ENCODE measurements at places on chromosomes 12 and 14. TPM values are rescaled to one million over a fixed set of nuclear protein-coding genes. Genes with fewer than 3 reads are reported as not detected.

GRCh38 chr12:122984612-122985337 is 4.3 kb downstream of the ARL6IP4 start:
- DNase-seq, result peak; percentile 22

- DNase-seq, result no peak
These were observed 433.8 kb downstream of the FUT8 start for GRCh38 chr14:65846196-65846868.

- no peak for DNase-seq
These were observed 150.9 kb upstream of the FRMD6 start for GRCh38 chr14:51500776-51501175.

GRCh38 chr14:65038966-65039365 is 52.3 kb downstream of the FNTB start:
- DNase-seq, result no peak

- no peak for DNase-seq
These were observed 85.5 kb downstream of the TESC start for GRCh38 chr12:117013726-117014125.

- DNase-seq, result no peak
These were observed 9.2 kb downstream of the HIF1A start for GRCh38 chr14:61704554-61704953.

DNA sequence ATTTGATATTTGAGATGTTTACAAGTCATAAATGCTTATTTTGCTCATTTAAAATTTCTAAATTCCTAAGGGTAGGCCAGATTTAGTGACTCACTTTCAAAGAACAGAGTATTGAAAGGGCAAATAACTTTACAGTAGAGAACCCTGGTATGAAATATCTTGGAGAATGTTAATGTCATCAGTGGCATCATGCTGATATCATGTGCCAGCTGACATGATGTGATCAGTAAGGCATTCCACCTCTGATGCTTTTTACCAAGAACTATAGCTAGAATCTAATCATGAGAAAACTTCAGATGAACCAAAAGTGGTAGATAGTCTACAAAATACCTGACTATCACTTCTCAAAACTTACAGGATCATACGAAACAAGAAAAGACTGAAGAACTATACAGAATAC is 2.9 kb upstream of the FLRT2 start:
- DNase-seq, result peak; percentile 70

- peak; percentile 37 for DNase-seq
These were observed 212.8 kb upstream of the BMP4 start for GRCh38 chr14:54169254-54169924.

GRCh38 chr12:79690638-79691510 is at the start of gene PAWR:
PAWR (minus strand) TSS chr12:79690964; CDS start chr12:79690244, 720 bp downstream.
- peak; percentile 85 for DNase-seq

DNA sequence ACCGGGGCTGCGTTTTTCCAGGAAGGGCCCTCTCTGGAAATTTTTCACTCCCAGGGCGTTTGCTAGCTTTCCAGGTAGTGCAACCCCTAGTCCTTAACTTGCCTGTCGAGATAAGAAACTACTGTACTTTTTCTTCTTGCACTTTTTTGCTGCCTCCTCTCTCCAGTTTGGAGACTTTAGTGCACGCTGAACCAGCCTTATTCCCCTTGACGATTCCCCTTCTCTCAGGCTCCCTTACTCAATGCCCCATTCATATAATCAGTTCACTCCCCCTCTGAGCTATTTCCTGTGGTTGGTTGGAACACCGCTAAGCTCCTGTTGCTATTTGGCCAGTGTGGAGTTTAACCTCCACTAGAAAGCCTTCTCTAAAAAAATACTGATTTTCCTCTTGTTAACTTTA is 682 bp downstream of the CREBL2 start:
- peak; percentile 71 for DNase-seq

DNA sequence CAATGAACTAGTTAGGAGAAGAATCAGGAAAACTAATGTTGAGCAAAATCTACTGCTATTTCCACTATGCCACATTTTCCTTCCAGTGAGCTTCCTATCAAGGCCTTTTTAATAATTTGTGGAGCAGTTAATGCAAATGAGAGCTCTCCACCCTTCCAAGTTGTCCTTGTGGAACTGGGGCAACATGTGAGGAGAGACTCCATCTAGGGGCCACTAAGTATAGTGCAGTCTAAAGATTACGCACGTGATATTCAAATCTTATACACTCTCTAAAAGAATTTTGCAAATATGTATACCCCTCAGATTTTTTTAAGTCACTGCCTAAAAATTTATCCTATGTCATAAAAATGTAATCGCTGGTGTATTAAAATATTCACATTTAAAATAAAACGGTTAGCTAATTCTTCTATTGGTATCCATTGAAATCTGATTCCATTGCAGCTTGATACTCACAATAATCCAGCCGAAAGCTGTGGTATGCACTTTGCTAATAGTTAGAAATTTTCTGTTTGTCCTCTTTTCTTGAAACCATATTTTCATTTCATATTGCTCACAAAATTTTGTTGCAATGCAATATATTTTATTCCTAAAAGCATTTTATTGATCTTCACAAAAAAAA is 100.1 kb downstream of the PAH start:
- DNase-seq, result peak; percentile 11

GRCh38 chr14:76236172-76237130 is 84.7 kb downstream of the GPATCH2L start:
- peak; percentile 5 for DNase-seq

- peak; percentile 41 for DNase-seq
These were observed 318.2 kb downstream of the NUAK1 start for GRCh38 chr12:105820429-105821125.

DNA sequence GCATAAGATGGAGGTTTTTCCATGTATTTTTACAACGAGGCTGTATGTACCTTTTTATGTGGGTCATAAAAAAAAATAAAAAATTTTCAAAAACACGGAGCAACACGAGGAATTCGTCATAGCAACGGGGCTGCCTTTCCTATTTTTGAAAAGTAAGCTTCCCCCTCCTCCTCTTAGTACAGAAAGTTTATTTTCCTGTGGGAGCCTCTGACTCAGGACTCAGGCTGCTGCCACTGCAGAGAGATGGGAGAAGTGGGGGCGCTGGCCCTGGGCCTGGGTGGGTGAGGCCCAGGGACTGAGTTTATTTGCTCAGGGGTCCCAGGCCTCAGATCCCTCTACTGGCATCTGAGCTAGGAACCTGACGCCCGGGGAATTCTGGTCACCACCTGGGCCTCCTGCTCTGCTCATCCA is 10.2 kb upstream of the CMKLR1 start:
- DNase-seq, result no peak

GRCh38 chr14:76531085-76531484 is 155.1 kb downstream of the ESRRB start:
- DNase-seq, result no peak

GRCh38 chr12:98924-99352 is 32.4 kb downstream of the IQSEC3 start:
- no peak for DNase-seq

- no peak for DNase-seq
These were observed at the start of gene DDN for GRCh38 chr12:48999371-49000131. DDN (minus strand) TSS chr12:48999375; CDS start chr12:48999287, 88 bp downstream.

DNA sequence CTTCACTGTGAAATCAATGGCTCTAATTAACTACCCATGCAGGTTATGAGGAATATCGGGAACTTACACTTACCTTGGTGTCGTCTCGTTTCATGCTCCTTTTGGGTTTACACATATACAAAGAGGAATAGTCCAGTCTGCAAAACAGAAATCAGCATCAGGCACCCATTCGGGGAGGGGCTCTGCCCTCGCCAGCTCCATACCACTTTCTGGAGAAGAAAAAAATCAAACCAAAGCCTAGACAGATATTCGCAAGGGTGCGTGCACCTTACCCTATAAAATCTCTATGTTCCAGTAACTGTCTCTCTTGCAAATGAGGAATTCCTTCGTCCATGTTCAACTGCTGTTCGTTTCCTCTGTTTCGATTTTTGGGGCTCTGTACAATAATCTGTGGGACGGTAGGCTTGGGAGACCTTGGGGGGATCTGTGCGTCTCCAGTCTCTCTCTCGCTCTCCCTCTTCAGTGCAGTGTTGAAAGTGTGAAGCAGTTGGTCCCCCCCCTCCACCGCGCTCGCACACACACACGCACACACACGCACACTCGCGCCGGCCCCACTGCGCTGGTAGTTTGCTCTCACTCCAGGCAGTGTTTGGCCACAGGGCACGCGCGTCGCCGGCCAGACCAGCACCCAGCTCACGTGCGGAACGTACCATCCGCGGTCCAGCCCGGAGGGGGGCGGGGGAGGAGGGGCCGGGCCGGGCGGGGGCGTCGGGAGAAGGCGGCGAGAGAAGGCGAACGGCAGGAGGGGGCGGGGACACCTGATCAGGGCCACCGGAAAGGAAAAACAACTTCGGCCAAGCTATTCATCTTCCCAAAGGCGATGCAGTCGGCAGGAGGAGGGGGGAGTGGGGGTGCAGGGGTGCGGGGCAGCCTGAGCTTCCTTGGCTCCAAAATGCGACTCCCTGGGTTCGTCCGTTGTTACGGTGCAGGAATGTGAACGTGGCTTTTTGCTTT is at the start of gene BHLHE41:
BHLHE41 (minus strand) TSS at position 592 of the 954 bp plus-strand sequence; CDS start at position 334, 258 bp downstream.
- DNase-seq, result peak; percentile 64

GRCh38 chr14:29274890-29275596 is 508.5 kb downstream of the FOXG1 start:
- DNase-seq, result no peak

DNA sequence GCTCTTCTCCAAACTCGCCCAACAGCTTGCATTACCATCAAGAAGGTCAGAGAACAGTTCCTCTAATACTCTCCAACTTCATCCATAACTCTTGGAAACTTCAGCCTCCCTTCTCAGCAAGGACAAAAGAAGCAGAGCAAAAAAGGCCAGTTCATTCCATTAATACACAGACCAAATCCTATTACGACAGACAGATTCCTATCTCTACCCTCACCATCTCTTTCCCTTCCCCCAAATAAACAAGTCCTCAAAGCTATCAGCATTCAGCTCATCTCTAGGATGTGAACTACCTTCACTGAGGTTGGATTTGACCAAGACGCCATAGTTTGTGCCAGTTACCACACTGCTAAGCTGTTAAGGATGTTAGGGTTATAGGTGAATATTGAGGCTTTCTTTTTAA is 25.2 kb downstream of the SINHCAF start:
- DNase-seq, result no peak

DNA sequence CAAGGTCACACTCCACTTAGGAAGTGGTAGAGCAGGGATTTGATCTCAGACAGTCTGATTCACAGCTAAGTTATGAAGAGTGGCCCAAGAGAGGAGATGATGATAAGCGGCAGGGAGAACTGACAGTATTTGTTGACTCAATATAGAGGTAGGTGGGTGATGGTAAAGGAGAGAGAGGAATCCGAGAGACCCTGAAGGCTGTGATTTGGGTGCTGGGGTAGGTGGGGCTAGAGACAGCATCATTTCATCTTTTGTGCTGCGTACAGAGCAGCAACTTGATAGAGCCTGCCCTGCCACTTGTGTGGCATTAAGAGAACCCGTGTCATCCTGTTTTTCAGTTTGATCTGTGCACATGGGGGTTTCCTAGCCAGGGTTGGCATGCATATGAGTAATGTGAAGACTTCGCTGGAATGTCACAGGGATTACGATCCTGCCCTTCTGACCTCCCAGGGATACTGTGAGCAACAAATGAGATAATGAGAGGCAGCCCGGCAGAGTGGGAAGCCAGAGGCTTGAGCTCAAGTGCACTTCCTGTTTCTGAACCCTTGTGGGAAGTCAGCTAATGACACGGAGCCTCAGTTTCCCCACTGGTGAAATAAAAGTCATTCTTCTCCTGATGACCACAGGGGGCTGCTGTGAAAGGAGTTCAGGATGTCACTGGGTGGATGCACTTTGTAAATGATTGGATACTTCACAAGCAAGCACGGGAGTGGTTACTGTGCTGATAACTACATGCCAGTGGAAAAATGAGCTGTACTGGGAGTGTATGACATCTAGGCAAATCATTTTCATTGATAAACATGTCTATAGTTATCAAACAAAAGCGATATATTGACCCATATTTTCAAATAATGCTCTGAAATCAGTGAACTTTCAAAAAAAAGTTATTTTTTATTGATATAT is 59.5 kb upstream of the IGF1 start:
- peak; percentile 24 for DNase-seq

GRCh38 chr12:18718462-18718861 is 19.4 kb downstream of the PLCZ1 start:
- no peak for DNase-seq

- peak; percentile 88 for DNase-seq
These were observed 162.9 kb downstream of the LRIG3 start for GRCh38 chr12:58757422-58757821.

GRCh38 chr12:19082365-19082911 is 47.1 kb upstream of the PLEKHA5 start:
- no peak for DNase-seq

- no peak for DNase-seq
These were observed 5.5 kb upstream of the AVIL start for GRCh38 chr12:57823908-57824640.

- no peak for DNase-seq
These were observed 87.9 kb upstream of the MDGA2 start for GRCh38 chr14:47763188-47763854.

GRCh38 chr12:95300286-95300685 is 82.7 kb downstream of the VEZT start:
- no peak for DNase-seq

- peak; percentile 98 for DNase-seq
These were observed 1.2 kb downstream of the YBX3 start for GRCh38 chr12:10721651-10722501.

The SLC10A1 gene
- total RNA-seq, result not detected

The GPR162 gene
- total RNA-seq, result 2.6 TPM

The NRXN3 gene
- 0.18 TPM for total RNA-seq

The SDS gene
- not detected for total RNA-seq

The VRTN gene
- not detected for total RNA-seq

The GLIPR1L1 gene
- not detected for total RNA-seq

The FERMT2 gene
- 133 TPM for total RNA-seq

The KCNK10 gene
- not detected for total RNA-seq
